Ovary (tissue), 10 donors: ENCODE measurements at places on chromosomes 1 and 21. TPM values are rescaled to one million over a fixed set of nuclear protein-coding genes. Genes with fewer than 3 reads are reported as not detected.

DHRS3 gene
- 92.3 TPM for total RNA-seq

C1orf210 gene
- 0.51 TPM for total RNA-seq

SPATA45 gene
- total RNA-seq: not detected

CR1L gene
- total RNA-seq: not detected

FCRLA gene
- total RNA-seq: 0.31 TPM

DNA sequence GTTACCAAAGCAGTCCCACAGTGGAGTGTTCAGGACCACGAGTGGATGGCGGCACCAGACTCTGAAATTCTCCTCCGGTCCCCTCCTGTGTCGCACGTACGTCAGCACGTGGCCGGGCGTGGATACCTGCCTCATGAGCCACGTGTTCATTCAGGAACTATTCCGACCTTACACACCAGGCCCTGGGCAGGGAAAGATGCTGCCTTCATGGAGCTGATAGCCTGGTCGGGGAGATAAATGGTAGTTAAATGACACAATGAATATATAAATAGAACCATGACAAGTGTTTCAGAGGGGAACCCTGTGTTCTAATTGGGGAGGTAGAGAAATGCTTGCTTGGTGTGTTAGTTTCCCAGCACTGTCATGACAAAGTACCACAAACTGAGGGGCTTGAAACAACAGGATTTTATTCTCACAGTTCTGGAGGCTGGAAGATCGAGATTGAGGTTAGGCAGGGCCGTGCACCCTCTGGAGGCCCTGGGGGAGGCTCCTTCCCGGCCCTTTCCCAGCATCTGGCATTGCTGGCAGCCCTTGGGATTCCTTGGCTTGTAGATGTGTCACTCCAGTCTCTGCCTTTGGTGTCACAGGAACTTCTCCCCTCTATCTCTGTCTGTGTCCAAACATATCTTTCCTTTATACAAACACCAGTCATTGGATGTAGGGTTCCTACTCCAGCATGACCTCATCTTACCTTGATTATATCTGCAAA is 28.9 kb upstream of the GPR137B start:
- H3K27ac ChIP-seq: no peak overlapping the region
- no peak overlapping the region for H3K4me3 ChIP-seq
- H3K4me1 ChIP-seq: no peaks in the 10 kb centered on the region
- H3K36me3 ChIP-seq: no peaks in the 10 kb centered on the region
- DNase-seq: no peak

GPR157 gene
- total RNA-seq: 17.0 TPM

DNA sequence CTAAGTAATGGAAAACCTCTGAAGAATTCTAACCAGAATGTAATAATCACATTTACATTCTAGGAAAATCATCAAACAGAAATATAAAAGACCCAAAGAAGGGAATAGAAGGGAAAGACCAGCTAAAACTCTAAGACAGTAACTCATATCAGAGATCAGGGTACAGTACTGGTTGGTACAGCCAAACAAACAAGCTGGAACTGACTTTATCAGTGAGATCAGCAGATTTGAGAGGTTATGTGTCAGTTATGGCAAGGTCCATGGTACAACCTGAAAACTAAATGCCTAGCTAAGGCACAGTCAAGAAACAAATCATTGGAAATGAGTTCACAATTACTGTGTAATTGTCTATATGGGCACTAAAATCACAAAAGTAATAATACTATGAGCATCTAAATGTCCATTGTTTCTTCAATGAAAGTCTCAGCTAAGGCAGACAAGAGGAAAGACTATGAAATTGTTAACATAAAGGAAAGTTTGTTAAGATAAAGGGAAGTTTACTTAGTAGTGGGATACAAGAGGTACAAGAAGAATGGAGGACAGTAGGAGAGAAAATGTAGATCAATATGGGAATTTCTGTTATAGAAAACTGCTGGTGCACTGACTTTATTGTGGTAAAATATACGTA is 75.8 kb downstream of the TRIM33 start:
- no peaks in the 10 kb centered on the region for H3K36me3 ChIP-seq
- H3K27me3 ChIP-seq: no peaks in the 10 kb centered on the region
- no peak overlapping the region for H3K27ac ChIP-seq
- no peak overlapping the region for H3K4me3 ChIP-seq
- no peak for DNase-seq

DNA sequence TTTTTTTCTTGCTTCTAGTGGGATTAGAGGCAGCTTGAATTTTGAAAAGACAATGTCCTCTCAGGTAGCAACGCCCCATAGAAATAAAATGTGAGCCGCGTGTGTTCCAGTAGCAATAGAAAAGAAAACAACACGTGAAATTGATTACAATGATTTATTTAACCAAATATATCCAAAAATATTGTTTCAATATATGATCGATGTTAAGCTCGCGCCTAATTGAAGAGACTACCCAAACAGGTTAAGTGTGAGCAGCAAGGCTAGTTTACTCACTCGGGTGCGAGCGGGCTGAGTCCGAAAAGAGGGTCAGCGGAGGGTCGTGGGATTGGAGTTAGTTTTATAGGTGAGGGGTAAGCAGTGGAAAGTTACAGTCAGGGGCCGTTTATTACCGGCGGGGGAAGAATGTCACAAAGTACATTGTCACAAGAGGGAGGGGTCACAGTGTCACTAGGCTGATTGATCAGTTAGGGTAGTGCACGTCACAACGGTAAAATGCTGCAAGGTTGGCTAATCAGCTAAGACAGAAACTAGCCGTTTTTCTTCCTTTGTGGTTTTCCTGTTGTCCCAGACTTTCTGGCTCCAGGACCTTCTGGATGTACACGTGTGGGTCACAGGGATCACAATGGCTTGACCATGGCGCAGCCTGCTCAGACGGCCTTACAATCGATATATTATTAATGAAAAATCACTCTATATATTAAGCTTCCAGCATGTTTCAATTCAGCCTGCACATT is 697 bp upstream of the ZNF670 start:
- H3K27ac ChIP-seq: no peak overlapping the region
- no peaks in the 10 kb centered on the region for H3K36me3 ChIP-seq
- H3K27me3 ChIP-seq: no peaks in the 10 kb centered on the region
- DNase-seq: no peak

CIART gene
- total RNA-seq: 3.6 TPM

DNA sequence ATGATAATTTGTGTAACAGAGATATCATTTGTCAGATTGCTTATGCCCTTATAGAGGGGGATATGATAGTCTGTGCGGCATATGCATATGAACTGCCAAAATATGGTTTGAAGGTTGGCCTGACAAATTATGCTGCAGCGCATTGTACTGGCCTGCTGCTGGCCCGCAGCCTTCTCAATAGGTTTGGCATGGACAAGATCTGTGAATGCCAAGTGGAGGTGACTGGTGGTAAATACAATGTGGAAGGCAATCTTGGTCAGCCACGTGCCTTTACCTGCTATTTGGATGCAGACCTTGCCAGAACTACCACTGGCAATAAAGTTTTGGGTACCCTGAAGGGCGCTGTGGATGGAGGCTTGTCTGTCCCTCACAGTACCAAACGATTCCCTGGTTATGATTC is 82.4 kb downstream of the ZMYM4 start:
- H3K4me3 ChIP-seq: no peak overlapping the region
- DNase-seq: no peak
- no peaks in the 10 kb centered on the region for H3K4me1 ChIP-seq
- no peaks in the 10 kb centered on the region for H3K27me3 ChIP-seq
